WERI-Rb-1 (cell line): ENCODE measurements at places on chromosomes 7 and 10.

DNA sequence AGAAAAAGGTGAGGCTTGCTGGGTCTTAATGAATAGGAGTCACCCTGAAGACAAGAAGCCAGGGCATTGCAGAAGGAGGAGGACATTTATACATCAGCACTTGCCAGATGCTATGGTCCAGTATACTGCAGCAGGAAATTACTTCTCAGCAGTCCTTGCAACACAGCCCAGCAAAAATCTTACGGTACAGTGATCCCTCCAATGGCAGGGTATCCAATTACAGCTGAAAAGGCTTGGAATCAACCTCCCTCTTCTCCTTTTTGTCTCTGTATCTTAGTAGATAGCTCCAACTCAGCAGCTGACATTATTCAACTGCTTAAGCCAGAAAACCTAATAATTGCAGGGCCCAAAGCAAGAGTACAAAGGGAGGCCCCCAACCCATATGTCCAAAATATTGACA, 128.3 kb upstream of the COBL start:
- DNase-seq: no peak

DNA sequence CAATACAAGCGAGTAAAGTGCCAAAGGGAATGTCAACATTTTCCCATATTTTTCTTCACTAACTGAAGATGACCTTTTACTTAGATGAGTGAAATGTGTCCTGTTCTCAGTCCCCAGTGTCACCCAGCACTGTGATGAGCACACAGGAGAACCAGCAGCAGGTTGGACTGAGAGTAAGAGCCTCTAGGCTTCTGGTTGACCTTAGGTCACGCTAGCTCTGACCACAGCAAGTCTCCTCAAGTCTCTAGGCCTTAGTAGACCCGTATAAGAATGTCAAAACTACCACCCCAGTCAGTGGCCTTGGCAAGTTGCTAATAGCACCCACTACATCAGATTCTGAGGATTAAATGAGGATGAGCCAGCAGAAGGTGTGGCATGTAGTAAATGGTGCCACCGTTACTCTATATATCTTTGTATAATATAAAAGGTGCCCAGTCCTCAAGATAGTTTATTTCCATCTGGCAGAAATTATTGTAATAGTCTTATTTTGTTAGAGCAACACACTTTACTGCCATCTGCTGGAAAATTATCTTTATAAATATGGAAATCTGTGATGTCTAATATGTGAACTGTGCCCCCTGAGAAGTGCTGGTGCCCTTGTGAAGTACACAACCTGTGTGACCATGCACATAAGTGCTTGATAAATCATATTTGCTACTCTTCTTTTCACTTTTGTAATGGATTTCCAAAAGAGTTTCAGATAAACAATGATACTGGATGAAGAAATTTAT, 75.7 kb downstream of the SPAG6 start:
- DNase-seq: no peak

- no peak for DNase-seq
These were observed 1.3 kb upstream of the PAPSS2 start for GRCh38 chr10:87658321-87658795.

- DNase-seq: peak; percentile 86
These were observed 135.9 kb upstream of the PODXL start for GRCh38 chr7:131692131-131692960.

- DNase-seq: no peak
These were observed 10.7 kb downstream of the GRK5 start for GRCh38 chr10:119217991-119218490.

DNA sequence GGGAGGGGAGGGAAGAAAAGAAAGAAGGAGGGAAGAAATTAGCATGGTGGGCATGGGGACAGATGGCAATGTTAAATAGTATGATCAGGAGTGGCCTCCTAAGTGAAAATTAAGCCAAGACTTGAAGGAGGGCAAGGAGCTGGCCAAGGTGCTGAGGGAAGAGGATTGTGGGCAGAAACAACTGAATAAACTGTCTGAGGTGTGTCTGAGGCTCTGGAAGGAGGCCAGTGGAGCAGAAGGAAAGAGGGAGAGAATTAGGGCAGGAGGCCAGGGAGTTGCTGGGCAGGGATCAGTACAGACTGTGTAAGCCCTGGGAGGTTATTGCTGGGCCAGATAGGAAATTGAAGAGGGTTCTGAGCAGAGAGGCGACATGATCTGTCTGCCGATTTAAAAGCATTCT, 40.6 kb upstream of the VKORC1L1 start:
- no peak for DNase-seq

DNA sequence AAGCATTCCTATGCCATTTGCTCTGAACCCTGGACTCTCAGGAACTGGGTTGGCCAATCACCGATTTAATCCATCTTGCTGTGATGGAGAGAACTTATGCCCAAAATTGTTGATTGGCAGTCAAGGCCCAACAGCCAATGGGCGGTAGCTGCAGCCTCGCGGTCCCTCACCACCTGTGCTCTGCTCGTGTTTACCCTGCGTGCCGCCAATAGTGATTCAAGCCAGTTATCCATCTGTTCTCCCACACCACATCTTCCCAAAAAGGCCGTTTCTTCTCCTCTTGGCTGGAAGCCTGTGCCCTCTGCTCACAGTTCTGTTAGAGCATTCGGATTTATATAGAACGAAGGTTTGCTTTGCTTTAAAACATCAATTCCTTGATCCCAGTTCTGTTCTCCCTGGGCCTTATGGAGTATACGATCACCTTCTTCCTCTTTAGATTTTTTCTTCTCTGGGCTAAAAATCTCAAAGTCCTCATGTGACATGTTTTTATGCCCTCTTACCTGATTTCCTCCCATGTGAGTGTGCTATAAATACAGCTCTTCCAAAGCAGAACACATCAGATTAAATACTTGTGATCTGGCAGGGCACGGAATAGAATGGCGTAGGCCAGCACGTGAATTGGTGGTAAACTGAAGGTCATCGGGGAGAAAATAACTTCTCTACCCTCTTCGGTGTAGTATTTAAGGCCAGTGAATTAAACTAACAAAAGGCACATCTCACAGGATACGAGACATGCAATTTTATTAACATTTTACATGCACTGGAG, 212.8 kb downstream of the NSUN6 start:
- no peak for DNase-seq

- no peak for DNase-seq
These were observed 107.9 kb downstream of the ODAD2 start for GRCh38 chr10:27890971-27891370.

DNA sequence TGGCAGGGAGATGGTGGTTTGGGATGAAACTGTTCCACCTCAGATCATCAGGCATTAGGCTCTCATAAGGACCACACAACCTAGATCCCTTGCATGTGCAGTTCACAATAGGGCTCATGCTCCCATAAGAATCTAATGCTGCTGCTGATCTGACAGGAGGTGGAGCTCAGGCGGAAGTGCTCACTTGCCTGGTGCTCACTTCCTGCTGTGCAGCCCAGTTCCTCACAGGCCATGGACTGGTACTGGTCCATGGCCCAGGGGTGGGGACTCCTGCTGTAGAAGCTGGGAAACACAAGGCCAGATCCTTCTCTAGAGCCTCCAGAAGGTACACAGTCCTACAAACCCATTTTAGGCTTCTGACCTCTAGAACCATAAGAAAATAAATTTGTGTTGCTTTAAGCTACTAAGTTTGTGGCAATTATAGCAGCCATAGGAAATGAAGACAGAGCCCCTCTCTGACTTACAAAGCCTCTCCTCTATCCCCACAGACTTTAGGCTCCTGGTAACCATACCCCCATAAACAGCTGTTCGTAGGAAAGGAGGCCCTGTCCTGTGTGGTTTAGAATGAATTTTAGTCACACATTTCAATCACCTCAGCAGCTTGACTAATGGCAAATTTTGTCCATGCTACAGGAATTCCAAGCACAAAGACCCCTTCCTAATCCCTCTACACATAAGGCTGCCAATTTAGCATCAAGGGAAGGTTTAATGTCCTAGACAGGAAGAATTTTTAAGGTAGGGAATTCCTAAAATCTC, 206.1 kb upstream of the PHYHIPL start:
- DNase-seq: no peak

DNA sequence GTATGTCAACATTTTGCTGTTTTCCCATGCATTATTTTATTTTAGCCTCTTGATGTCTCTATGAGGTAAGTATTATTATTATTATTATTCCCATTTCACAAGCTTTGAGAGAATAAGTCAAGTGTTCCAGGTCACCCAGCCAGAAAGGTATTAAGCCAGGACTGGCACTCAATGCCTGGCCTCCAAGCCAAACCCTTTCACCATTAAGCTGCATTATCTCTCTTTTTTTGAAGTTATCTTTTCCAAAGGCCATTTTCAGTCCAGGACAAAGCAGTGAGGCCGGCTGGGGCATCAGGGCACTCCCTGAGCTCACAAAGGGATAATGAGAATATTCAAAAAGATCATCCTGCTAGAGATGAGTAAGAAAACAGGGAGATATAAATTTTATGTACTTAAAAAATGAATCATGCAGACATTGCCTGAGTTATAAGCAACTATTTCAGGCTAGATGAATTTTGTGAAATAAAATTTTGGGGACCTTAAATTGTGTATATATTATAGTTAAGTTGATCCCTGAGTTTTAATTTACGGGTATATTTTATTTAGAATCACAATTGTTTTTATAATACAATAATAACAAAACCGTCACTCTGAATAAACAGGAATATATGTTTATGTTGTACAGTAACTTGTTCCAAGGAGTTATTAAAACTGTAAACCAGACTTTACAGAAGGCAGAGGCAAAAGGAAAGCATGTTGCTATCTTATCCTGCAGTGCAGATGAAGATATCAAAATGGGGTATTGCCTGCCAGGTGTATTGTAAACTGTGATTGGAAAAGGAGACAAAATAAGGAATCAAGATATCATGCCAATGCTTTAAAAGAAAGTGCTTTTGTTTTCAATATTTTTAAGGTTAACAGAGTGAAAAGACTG, 51.3 kb upstream of the CAV2 start:
- no peak for DNase-seq

DNA sequence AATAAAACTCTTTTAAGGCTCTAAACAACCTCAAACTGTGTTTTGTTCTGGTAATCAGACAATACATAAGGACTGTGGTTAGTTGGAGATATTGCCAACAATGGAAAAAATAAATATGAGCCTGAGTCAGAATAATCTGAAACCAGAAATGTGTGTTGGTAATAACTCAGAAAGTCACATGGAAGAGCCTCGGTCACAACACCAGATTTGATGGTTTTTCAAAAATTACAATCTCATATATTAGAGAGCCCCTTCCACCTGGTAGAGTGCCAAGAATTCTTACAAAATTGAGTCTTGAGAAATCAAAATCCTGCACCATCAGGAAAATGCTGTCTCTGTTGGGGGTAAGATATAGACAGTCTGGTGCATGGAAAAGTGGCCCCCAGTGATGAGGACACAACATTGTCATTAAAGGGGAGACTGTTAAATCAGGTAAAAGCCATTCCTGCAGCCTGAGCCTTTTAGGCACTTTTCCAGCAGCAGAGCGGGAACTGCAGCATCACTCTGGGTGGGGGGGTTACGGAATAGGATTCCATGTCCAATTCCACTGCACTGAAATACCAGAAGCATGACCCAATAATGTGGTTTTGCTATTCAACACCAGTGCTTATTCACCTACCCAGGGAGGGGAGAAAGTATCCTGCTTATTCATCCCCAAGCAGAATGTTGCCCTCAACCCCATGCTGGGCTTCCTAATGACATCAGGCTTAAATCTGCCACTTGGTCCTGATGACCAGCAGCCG, 9.5 kb upstream of the ADAM12 start:
- no peak for DNase-seq

GRCh38 chr7:129443612-129444011, 9.4 kb downstream of the STRIP2 start:
- DNase-seq: peak; percentile 62

DNA sequence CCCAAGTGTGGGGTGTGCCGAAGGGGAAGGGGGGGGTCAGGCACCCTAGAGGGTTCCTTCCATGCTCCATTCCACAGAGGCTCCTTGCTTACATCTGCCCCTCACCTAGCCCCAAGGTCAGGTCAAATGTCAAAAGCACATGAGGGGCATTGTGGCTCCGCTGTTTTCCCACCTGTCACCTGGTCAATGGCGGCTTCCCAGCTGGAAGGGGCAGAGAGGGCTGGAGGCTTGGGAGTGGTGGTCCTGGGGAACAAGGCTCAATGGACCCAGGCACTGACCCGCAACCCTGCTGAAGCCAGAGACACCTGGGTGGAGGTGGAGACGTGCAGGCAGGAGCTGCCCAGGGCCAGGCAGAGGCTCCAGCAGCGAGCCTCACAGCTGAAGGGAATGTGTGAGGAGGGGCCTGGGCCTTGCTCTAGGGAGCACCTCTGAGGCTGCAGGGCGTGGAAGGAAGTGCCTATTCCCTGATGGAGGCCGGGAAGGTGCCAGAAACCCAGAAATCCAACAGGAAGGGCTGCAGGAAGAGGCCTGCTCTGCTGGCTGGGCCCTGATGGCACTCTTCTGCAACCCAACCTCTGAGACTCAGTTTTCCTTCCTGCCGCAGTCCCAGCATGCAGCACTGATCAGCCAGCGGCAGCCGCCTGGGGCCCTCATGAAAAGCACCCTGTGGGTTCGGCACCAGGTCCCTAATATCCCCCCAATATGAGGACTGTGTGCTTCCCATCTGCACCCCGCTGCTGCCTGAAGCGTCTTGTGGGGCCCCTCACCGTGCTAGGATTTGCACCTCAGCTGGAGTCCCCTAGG, 16.0 kb downstream of the RASGEF1A start:
- no peak for DNase-seq

GRCh38 chr7:91233212-91233611, 31.0 kb upstream of the FZD1 start:
- DNase-seq: no peak

DNA sequence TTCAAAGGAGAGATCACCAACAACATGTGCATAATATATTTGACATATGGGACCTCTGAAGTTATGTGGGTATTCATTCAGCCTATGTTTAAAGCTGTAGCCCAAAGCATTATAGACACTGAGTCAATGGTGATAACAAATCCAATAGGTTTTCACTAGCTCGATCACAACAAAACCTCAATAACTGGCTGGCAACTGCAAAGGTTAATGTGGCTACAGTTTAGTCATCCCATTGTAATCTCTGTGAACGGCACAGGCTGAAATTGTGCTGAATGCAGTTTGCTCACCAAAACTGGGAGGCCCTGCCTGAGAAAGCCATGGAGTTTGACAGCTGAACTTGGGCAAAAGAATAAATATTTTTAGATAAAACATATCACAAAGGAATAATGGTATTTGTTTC, 152.4 kb upstream of the ADO start:
- no peak for DNase-seq

GRCh38 chr10:132460691-132461090, 63.7 kb downstream of the PWWP2B start:
- no peak for DNase-seq

DNA sequence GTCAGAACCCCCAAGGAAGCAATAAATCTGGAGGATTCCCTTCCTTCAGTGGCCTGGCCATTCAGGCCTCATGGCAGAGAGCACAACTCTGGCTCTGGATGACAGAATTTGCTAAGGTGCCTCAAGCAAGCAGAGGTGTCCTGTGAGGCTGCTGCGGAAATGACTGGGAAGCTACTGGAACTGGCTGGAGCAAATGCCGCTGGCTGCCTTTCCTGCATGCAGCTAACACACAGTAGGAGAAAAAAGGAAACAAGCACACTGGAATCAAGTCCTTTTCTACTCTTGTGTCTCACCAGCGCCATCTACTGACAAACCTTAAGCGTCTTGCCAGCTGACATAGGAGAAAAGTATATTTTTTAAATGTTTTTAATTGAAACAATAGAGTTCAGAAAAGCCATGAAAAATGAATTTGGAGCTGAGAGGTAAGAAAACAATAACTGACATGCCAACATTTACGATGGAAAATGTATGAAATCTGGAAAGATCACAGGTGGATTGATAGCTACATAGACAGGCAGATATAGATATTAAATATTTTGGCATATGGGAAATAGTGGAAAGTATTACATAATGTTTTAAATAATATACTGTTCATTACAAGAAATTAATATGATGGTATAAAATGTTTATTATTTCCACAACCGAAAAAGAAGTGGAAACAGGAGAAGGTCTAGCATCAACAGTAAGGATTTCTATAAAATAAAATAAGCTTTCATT, 951.6 kb downstream of the ANKRD7 start:
- peak; percentile 76 for DNase-seq
